Activated T-cell treated with anti-CD3 and anti-CD28 coated beads for 1 hour (primary cell): ENCODE measurements at places on chromosomes 3 and 15.

DNA sequence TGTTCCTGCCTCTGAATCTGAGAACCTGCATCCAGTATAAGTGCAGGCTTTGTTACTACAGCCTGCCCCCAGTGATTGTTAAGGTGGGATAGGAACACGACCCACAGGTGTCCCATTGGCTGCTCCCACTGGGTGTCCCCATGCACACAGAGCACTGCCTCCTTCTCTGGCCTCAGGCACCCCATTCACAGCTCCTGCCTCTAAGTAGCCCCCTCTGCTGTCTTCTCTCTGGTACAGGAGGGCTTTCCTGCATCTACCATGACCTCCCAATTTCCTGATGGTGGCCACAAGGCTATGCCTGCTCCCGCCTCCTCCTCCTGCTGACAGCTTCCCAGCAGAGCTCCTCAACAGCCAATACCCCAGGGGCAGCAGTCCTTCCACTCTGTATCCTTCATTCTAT, 238.6 kb upstream of the TMC3 start:
- no peak for DNase-seq

DNA sequence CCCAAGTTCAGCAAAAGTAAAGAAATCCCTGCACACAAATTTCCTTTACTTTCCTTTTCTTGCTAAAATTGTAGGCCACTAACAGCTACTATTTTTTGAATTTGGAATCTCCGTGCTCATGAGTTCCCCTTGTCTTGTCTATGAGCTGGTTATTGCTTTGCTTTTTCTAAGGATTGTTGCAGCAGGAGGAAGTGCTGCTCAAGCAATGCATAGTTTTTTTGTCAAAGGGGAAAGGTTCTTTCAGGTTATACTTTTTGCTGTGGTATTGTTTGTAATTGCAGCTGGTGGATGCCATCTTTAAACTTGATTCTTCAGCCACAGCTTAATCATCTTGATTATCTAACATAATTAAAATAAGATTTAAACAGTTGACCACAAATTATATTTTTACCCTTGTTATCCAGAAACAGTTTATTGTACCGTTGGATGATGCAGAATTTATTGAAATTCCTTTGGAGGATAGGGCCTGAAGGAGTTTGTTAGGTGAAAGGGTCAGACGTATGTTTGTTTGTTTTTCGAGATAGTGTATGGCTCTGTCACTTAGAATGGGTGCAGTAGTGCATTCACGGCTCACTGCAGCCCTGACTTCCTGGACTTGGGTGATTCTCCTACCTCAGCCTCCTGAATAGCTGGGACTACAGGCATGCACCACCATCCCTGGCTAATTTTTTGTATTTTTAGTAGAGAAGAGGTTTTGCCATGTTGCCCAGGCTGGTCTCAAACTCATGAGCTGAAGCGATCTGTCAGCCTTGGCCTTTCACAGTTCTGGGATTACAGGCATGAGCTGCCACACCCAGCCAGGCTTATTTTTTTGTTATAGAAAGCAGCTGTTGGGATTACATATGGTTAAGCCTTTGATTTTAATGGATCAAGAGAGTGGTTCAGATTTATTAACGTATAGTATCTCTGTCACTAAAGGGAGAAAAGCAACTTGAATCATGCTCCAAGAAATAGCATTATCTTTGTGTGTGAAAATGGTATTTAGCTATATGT, 11.7 kb downstream of the MGA start:
- no peak for DNase-seq

DNA sequence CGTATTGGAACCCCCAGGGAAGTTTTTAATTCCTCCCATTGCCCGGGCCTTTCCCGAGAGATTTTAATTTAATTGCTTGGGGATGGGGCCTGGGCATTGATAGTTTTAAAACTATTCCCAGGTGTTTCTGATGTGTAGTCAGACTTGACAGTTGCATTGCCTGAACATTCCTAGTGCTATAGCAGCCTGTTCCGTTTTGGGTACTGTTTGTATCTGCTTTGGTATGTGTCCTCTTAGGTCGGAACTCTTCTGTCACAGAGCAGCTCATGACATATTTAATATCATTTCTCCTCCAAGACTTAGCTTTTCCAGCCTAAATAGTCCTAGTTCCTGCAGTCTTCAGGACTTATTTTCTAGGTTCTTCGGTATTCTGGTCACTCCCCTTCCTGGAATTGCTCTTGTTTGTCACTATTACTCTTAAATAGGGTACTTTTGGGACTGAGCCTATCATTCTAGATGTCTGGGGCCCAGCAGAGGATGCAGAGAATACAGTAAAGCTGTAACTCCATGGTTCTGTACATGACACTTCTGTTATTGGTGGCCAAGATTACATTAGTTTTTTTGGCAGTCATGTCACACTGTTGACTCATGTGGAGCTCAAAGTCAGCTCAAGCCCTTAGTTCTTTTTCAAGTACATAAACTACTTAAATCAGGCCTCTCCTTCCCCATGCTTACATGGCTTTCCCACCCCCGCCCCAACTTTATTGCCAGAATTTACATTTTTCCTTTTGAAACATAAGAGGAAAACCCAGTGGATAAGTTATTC, 81.5 kb downstream of the BBX start:
- no peak for DNase-seq

- DNase-seq: no peak
Observed at GRCh38 chr3:63333815-63334214, 55.7 kb downstream of the SYNPR start.

- DNase-seq: no peak
Observed at GRCh38 chr3:56019490-56020146, 448.6 kb downstream of the ERC2 start.

DNA sequence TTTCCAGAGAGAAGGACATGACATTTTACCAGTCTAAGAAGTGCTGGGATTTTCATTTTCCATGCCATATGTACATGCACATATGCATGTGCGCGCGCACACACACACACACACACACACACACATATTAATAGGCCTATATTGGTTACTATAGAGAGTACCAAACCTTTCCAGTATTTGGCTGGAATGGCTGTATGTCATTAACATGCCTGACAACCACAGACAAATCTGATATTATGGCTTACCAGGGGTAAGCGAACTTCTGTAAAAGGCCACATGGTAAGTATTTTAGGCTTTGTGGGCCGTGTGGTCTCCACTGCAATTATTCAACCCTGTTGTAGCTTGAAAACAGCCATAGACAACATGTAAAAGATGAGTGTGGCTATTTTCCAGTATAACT, 97.2 kb upstream of the TSPAN3 start:
- DNase-seq: no peak

DNA sequence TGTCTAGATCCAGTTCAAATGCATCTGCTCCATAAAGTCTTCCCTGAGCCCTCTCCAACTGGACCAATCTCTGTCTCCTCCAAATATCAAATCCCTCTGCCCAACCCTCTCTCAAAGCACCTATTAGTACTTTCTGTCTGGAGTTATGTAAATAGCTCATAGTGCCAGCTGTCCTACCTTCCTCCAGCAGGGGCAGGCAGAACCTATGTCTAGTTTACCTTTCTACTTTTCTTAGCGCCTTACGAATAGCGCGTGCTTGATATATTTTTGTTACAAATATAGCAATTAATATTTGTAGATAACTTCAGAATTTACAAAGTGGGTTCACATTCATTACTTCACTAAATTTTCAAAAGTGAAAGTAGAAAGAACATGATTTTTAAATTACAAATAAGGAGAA, 14.0 kb upstream of the CCDC80 start:
- no peak for DNase-seq

- no peak for DNase-seq
Observed at GRCh38 chr15:67035886-67036285, 29.5 kb upstream of the SMAD3 start.

GRCh38 chr15:48796521-48796920, 14.3 kb downstream of the CEP152 start:
- no peak for DNase-seq

DNA sequence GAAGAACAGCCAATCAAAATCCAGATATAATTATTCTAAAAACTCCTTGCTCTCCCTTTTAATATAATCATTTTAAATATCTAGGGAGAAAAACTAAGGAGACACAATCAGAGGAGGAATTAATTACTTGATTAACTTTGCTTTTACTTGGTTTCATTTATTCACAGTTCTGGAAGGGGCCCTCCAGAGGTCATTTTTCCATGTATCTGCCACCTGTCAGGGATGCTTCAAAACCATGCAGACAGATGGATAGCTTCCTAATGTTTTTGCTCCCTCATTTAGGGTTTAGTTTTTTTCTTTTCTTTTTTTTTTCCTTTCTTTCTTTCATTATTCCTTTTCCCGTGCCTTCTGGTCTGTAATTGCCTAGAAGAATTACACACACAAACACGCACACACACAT, 438.1 kb upstream of the ARPP21 start:
- DNase-seq: no peak

DNA sequence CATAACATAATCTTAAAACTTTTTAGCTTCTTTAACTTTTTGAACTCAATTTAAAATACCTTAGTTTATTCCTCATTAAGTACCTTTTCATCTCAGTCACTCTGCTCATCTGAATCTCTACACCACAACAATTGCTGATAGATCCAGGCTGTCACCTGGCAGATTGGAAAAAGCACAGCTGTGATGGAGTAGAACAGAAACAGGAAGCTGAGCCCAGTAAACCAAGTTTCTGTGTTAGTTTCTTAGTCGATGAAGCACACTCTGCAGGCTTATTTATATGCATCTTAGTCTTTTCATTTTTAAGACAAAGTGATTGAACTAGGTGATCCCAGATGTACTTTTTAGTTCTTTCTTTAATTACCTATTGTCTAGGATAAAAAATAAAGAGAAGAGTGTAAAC, 1398.0 kb upstream of the ALCAM start:
- DNase-seq: no peak
